Nephron progenitor cell (in vitro differentiated cells): ENCODE measurements at places on chromosomes 1 and 21.

GRCh38 chr1:180184041-180184440, 29.4 kb downstream of the QSOX1 start:
- H3K27ac ChIP-seq = no peak overlapping the region
- H3K27me3 ChIP-seq = peaks cover 8% of the 10 kb centered on the region
- H3K4me3 ChIP-seq = no peak overlapping the region

DNA sequence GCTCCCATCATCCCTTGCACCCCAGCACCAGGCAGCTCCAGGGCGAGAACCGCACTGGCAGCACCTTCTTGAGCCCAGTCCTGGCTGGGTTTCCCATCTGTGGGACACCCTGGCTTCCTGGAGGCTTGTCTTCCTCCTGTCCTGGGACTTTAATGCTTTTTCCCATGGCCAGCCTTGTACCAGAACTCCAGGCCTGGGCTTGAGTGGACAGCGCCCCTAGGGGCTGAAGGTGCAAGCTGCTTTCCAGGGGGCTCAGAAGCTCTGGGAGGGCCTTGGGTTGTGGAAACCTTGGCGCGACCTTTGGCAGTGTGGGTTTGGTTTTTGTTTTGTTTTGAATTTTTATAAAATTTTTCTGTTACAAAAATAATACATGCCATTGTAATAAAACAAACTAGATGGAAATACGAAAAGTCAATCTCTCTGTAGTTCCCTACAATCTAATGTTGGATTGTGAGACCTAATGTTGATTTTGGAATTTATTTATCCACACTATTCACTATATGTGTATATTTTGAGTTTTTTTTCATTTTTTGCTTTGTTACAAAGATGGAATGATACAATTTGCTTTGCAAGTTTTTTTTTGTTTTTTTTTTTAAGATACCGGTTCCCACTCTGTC, 33.8 kb upstream of the RPL11 start:
- H3K4me1 ChIP-seq = peaks cover 16% of the 10 kb centered on the region
- H3K4me3 ChIP-seq = no peak overlapping the region
- H3K27me3 ChIP-seq = peaks cover 5% of the 10 kb centered on the region
- peak; percentile 78 for DNase-seq
- H3K36me3 ChIP-seq = peaks cover 7% of the 10 kb centered on the region

- H3K27ac ChIP-seq = no peak overlapping the region
- H3K36me3 ChIP-seq = peaks cover 4% of the 10 kb centered on the region
- no peak for DNase-seq
- H3K27me3 ChIP-seq = no peaks in the 10 kb centered on the region
- H3K4me3 ChIP-seq = no peak overlapping the region
Measured at GRCh38 chr1:178632653-178633052, 92.4 kb upstream of the RALGPS2 start.

DNA sequence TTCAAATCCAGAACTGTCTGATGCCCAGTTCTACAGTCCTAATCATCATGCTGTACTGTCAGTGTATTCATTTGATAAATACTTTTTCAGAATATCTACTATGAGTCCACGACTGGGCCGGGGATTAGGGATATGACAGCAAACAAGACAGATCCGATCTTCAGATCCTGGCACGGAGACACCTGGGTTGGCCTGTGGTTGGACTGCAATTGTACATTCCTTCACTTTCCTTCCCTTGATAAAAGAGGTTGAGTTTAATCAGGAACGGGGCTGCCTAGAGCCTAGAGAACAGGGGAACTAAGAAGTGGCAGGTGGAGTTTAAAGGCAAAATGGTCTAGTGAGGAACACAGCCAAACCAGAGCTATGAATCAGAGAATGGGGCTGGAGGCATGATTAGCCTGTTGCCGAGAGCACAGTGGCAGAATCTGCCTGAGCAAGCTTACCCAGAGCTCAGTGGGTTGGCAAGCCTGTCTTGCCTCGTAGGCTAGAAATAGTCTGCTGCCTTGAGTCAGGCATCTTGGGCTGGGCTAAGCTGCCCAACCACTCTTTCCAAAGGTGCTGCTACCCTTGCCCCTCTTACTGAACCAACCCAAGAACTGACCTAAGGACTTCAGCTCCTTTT, 38.1 kb upstream of the PTCH2 start:
- peaks cover 76% of the 10 kb centered on the region for H3K36me3 ChIP-seq
- no peak overlapping the region for H3K27ac ChIP-seq
- no peaks in the 10 kb centered on the region for H3K4me1 ChIP-seq
- H3K27me3 ChIP-seq = no peaks in the 10 kb centered on the region
- no peak overlapping the region for H3K4me3 ChIP-seq

GRCh38 chr1:224262373-224263054, 67.5 kb downstream of the NVL start:
- DNase-seq = no peak
- no peaks in the 10 kb centered on the region for H3K27me3 ChIP-seq
- H3K4me1 ChIP-seq = peaks cover 53% of the 10 kb centered on the region
- H3K4me3 ChIP-seq = no peak overlapping the region
- peaks cover 60% of the 10 kb centered on the region for H3K36me3 ChIP-seq

- no peak for DNase-seq
- peak overlapping the region; percentile 24 for H3K27ac ChIP-seq
- peaks cover 27% of the 10 kb centered on the region for H3K4me1 ChIP-seq
- peaks cover 10% of the 10 kb centered on the region for H3K36me3 ChIP-seq
- H3K27me3 ChIP-seq = no peaks in the 10 kb centered on the region
Measured at GRCh38 chr1:100034470-100034869, 64.7 kb downstream of the SLC35A3 start.

DNA sequence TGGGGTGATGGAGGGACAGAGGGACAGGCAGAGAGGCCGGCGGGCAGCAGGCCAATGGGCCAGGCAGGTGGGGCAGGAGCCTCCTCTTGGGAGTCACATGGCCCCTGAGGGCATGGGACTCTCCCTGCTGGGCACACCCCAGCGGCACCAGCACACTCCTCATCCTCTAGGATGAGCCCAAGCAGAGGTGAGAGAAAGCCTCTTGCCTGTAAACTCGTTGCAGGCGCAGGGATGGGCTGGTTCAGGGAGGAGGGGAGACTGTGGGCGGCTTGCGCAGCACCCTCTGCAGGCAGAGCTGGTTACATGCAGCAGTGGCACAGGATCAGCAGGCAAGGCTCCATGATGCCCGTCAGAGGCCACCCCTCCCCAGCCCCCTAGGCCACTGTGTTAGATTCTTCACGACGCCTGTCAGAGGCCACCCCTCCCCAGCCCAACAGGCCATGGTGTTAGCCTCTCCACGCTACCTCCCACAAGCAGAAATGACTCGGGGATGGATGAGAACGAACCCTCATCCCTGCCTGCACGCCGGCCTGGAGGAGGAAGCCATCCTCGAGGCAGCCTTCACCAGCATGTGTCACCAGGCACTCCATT, 209.7 kb upstream of the VAMP3 start:
- peaks cover 14% of the 10 kb centered on the region for H3K27me3 ChIP-seq
- DNase-seq = peak; percentile 61
- H3K36me3 ChIP-seq = no peaks in the 10 kb centered on the region
- no peak overlapping the region for H3K27ac ChIP-seq

DNA sequence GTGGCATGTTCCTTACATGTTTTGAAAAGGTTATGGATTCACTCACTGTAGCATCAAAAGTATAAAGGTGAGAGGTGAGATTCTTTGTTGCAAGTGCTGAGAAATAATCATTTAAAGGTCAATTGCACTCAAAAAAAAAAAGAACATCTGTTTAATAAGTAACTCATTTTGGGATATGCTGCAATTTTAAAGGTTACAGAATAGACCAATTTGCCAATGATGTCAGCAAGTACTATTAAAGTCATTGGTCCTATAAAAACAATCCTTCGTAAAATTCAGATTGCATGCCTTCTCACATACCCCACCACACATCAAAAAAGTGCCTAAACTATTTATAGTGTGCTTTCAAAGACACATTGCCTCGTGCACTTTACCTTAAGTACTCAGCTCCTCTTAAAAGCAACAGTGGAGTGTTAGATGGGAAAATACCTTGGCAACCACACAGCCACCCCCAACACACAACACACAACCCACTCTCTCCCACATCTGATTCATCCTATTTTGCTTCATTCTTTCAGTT, 218.2 kb upstream of the ADGRL2 start:
- H3K4me1 ChIP-seq = peaks cover 59% of the 10 kb centered on the region
- H3K27me3 ChIP-seq = peaks cover 5% of the 10 kb centered on the region
- H3K36me3 ChIP-seq = no peaks in the 10 kb centered on the region
- no peak for DNase-seq

- H3K4me1 ChIP-seq = peaks cover 11% of the 10 kb centered on the region
- no peak overlapping the region for H3K4me3 ChIP-seq
- H3K27ac ChIP-seq = no peak overlapping the region
Measured at GRCh38 chr1:43522776-43523480, 7.8 kb upstream of the PTPRF start.

GRCh38 chr1:60825593-60825992, 256.8 kb upstream of the NFIA start:
- H3K4me1 ChIP-seq = no peaks in the 10 kb centered on the region
- no peaks in the 10 kb centered on the region for H3K36me3 ChIP-seq
- H3K4me3 ChIP-seq = no peak overlapping the region

- H3K4me3 ChIP-seq = no peak overlapping the region
- peaks cover 2% of the 10 kb centered on the region for H3K27me3 ChIP-seq
- H3K27ac ChIP-seq = no peak overlapping the region
- DNase-seq = no peak
Measured at GRCh38 chr1:231857609-231858135, 231.1 kb downstream of the DISC1 start.

GRCh38 chr1:46098027-46098712, 34.3 kb downstream of the PIK3R3 start:
- no peaks in the 10 kb centered on the region for H3K27me3 ChIP-seq
- H3K36me3 ChIP-seq = peaks cover 89% of the 10 kb centered on the region
- peaks cover 5% of the 10 kb centered on the region for H3K4me1 ChIP-seq
- H3K4me3 ChIP-seq = no peak overlapping the region
- H3K27ac ChIP-seq = no peak overlapping the region

GRCh38 chr1:8862528-8862927, 16.0 kb downstream of the ENO1 start:
- DNase-seq = peak; percentile 45
- H3K36me3 ChIP-seq = peaks cover 83% of the 10 kb centered on the region
- H3K4me3 ChIP-seq = no peak overlapping the region
- peaks cover 4% of the 10 kb centered on the region for H3K27me3 ChIP-seq
- peaks cover 52% of the 10 kb centered on the region for H3K4me1 ChIP-seq

- H3K4me3 ChIP-seq = peak overlapping the region; percentile 87
- no peak overlapping the region for H3K27ac ChIP-seq
- no peaks in the 10 kb centered on the region for H3K36me3 ChIP-seq
- peaks cover 94% of the 10 kb centered on the region for H3K27me3 ChIP-seq
Measured at GRCh38 chr1:61083013-61083806, 849 bp downstream of the NFIA start.

GRCh38 chr1:914131-914890, 9.4 kb upstream of the SAMD11 start:
- H3K4me3 ChIP-seq = no peak overlapping the region
- no peak for DNase-seq
- H3K36me3 ChIP-seq = no peaks in the 10 kb centered on the region
- H3K4me1 ChIP-seq = peaks cover 79% of the 10 kb centered on the region

DNA sequence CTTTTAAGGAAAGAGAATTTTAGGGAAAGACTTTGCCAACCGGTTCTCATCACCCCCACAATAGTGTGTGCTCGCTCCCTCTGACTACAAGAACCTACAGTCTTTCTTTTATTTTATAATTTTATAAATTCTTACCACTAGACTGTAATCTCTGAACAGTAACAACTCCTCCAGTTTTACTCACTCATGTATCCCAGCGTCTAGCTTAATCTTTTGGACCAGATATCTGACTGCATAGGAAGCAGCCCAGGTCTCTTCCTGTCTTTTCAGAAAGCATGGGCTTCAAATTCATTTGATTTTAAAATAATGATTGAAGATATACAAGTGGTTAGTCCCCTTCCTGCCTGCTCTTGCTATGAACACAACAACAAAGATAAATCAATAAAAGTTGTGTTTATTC, 19.0 kb upstream of the DUSP10 start:
- H3K27me3 ChIP-seq = no peaks in the 10 kb centered on the region
- DNase-seq = no peak
- H3K4me3 ChIP-seq = no peak overlapping the region

DNA sequence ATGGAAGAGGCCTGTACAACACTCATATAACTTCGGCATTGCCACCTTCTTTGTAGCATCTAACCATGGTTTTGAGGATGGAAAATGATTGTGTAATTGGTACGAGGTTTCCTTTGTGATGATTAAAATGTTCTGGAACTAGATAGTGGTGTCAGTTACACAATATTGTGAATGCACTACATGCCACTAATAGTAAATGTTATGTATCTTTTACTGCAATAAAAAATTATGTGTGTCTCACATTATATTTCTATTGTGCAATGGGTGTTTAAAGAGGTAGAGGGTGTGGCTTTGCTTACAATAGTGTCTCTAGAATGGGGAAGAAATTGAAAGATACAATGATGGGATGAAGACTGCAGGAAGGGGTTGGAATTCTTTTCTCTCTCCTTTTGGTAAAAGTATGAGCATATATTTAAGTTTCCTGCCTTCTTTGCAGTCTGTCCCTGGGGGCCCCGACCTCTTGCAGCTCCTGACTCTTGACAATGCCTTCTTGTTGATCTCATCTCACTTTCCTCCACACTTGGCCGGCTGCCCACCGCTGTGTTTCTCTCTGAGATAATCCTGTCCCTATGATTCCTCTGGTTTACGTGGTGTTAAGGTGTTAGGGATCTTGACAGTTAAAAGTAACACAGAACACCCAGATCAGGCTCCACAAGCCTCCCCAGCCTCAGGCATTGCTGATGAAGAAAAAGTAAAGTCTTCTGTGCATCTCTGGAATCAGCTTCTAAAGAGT, 39.3 kb downstream of the MTARC1 start:
- H3K27me3 ChIP-seq = peaks cover 6% of the 10 kb centered on the region
- no peak overlapping the region for H3K4me3 ChIP-seq
- H3K4me1 ChIP-seq = peaks cover 18% of the 10 kb centered on the region
- H3K36me3 ChIP-seq = no peaks in the 10 kb centered on the region

DNA sequence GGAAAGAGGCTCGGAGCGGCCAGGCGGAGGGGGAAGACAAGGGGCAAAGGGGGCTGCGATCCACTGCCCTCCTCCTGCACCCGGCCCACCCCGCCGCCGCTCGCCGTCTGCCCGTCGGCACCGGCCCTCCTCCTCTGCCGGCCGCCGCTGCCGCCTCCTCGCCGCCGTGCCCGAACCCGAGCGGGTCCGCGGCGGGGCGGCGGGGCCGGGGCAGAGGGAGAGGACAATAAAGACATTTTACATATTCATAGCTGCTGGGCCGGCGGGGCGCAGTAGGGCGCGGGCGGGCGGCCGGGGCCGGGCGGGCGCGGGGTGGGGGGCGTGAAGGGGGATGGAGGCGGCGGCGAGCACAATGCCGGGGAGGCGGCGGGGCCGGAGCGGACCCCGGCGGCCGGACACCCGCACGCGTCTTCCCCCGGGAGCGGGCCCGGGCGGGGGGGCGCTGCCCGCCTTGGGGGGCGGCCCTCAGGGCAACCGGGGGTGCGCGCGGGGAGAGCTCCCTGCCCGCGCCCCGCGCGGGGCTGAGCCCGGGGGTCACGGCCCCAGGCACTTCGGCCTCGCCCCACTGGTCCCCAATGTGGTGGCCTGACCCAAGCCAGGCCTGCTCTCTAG, 546 bp downstream of the POU2F1 start:
- no peaks in the 10 kb centered on the region for H3K27me3 ChIP-seq
- H3K4me3 ChIP-seq = peak overlapping the region; percentile 97
- H3K4me1 ChIP-seq = peaks cover 52% of the 10 kb centered on the region
- peak overlapping the region; percentile 95 for H3K27ac ChIP-seq

- H3K27ac ChIP-seq = no peak overlapping the region
- peaks cover 12% of the 10 kb centered on the region for H3K4me1 ChIP-seq
- peaks cover 8% of the 10 kb centered on the region for H3K27me3 ChIP-seq
Measured at GRCh38 chr1:183180634-183181056, 5.4 kb upstream of the LAMC2 start.

- no peak overlapping the region for H3K4me3 ChIP-seq
- H3K27ac ChIP-seq = no peak overlapping the region
- peaks cover 23% of the 10 kb centered on the region for H3K4me1 ChIP-seq
- DNase-seq = no peak
Measured at GRCh38 chr1:20723537-20724363, 5.9 kb upstream of the KIF17 start.
